ENCODE measurements at places on chromosomes 3 and 15.

DNA sequence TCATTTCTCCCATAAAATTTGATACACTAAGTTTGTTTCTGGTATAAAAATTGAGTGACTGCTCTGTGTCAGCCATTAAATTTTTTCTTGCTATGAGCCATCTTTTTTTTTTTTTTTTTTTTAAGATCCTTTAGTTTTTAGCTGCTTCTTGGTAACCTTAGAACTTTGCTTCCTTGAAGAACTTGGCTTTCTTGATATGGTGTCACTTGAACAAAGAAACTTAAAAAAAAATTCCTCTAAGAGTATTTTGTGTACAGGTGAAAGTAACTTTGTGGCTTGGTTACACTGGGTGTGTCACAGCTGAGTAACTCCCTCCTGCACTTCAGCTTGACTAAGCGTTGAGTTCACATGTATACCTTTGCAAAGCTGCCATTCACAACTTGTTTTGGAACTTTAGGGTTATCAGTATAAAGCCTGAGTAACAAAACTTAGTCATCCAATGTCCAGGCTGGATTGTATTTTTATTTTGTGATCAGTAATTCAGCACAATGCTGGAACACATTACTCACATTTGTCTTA, 6.5 kb downstream of the CHD2 start:
- DNase-seq, result peak; percentile 65

GRCh38 chr3:38479431-38480092, 16.6 kb upstream of the EXOG start:
- peak; percentile 62 for DNase-seq

GRCh38 chr3:157418104-157418503, 18.5 kb upstream of the PTX3 start:
- DNase-seq, result no peak

DNA sequence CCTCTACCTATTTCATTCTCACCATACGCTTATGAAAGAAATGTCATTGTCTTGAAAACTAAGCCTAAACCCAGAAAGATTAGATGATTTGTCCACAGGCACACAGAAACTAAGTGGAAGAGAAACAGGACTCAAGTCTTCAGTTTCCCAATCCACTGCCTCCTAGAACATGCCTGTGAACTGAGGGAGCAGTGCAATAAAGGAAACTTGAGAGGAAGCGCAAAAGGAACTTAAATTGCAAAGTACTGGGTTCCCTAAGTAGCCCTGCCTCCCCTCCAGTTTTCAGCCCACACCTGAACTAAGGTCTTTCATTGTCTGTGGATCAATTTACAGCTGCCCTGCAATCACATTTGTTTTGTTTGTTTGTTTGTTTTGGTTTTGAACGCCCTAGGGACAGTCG, 56.7 kb upstream of the TSEN2 start:
- no peak for DNase-seq

DNA sequence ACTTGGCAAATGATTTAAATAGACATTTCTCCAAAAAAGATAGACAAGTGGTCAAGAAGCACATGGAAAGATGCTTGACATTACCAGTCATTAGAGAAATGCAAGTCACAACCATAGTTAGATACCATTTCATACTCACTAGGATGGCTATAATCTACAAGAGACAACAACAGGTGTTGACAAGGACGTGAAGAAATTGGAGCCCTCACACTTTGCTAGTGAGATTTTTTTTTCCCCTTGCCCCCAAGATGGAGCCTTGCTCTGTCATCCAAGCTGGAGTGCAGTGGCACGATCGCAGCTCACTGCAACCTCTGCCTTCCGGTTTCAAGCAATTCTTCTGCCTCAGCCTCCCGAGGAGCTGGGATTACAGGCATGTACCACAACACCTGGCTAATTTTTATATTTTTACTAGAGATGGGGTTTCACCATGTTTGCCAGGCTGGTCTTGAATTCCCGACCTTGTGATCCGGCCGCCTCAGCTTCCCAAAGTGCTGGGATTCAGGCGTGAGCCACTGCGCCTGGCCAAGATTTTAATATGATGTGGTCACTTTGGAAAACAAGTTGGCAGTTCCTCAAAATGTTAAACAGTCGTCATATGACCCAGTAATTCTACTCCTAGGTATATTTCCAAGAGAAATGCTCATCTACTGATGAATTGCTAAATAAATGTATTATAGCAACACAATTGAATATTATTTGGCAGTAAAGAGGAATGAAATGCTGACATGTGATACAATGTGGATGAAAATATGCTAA, 103.3 kb downstream of the ATG7 start:
- no peak for DNase-seq

DNA sequence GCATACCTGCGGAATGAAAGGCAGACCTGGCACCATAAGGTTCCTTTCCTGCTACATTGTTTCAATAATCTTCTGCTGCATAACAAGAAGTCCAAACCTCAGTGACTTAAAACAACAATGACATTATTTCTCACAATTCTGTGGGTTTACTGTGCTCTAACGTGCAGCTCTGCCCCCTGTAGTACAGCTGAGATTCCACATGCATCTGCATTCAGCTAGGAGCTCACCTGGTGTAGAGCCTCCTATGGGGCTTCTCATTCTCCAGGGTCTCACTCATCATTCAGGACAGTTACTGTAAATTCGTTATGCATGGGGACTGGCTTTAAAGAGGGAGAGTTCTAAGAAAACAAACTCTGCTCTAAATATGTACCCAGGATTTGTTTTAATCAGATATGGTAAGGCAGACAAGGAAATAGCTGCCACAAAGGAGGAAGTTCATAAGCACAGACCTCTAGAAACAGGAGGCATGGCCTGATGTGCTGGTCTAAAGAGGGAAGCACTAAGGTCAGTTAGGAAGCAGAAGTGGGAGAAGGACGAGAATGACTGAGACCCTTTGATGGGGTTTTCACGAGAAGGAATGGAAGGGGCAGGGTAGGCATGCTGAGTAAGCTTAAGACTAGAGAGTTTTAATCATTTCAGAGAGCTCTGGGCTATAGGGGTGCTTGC, 347.0 kb downstream of the NEK10 start:
- DNase-seq, result no peak

GRCh38 chr15:72112116-72112515, 5.8 kb downstream of the MYO9A start:
- no peak for DNase-seq

- DNase-seq, result no peak
These were observed 28.8 kb downstream of the CDIN1 start for GRCh38 chr15:36608180-36608579.

- DNase-seq, result no peak
These were observed 3.3 kb upstream of the WNT5A start for GRCh38 chr3:55490276-55490913.

- DNase-seq, result peak; percentile 74
These were observed 23.2 kb upstream of the VILL start for GRCh38 chr3:37967260-37967881.

DNA sequence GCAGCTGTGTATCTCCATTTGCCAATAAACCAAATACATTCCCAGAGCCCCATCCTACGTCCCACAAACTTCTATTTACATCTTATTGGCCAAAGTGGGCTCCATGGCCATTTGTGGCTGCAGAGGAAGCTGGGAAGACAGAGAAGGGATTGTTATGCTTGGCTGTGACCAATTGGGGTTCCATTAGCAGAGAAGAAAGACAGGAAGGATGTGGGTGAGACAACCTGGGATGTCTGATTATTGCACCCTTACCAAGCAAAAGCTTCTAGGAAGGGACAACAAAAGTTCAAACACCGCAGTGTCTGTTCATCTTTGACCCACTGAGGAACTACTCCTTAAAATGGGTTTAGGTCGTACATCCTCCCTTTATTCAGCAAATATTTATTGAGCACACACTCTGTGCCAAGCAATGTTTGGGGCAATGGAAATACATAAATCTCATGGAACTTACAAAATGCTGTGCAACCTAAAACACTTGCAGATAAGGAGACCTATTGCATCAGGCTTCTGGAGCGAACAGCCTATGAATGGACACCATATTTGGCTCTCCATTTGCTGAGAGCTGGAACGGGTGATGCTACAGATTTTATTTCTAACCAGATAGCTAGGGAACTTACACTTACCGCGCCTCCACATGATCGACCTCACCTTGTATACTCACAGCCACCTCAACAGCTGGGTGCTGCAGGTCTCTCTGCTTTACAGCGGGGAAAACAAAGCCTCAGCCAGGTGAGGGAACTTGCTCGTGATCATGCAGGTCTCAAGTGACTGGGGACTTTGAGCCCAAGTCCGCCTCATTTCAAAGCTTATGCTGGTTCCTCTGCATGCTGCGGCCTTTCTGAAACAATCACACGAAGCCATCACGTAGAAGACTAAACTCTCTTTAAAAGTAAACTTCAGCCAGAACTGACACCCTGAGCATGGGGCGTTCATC, 21.4 kb upstream of the NR2E3 start:
- DNase-seq, result no peak

DNA sequence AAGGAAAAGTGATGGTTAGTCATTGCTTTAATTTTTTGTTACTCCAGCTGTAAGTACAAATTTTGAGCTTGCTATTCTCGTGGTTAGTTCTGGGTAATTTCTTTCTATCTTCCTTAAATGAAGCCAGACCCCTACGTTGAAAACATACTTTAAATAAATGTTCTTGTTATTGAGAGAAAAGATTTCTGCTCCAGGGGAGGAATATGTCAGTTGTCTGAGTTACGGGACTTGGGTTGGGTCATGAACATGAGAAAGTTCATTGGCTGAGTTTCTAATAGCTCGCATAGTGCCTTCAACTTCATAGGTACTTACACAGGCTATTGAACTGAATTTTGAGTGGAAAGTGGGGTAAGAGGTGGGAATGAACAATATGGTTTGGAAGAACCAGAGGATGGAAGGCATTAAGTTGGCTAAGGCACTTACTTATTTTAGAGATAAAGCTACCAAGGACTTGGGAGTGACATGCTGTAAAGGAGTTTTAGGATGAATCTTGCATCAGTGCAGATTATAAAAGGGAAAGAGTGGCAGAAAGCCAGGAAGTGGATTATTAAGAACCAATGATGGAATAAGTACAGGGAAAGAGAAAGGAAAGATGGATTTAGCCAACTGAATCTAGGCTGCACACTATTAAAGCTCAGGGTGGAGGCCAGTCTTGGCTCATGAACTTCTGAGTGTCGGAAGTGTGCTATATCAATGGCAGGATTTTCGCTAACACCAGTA, 1.4 kb downstream of the RPSA start:
- no peak for DNase-seq

- no peak for DNase-seq
These were observed 837.8 kb downstream of the DIPK2A start for GRCh38 chr3:144809380-144809779.

DNA sequence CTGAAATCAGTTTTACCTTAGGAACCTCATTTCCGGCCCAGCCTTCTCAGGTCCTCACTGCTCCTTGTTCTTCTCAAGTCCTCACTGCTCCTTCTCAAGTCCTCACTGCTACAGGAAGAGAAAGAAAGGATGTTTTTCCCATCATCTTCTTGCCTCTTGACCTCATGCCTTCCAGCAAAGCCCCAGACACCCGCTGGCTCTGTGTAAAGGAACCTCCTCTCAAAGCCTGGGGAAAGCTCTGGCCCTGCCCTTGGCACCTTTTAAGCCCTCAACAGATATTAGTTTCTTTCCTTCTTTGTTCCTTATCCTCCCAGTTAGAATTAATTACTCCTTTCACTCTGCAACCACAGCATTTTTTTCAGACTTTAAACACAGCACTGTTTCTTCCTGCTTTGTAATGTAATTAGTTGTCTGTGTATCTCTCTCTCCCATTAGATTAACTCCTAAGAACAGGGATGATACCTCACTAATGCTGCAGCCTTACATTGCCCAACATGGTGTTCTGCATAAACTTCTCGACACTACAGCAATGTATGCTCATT, 4.0 kb upstream of the WDR49 start:
- DNase-seq, result no peak

GRCh38 chr3:85584779-85585356, 626.1 kb downstream of the CADM2 start:
- no peak for DNase-seq

DNA sequence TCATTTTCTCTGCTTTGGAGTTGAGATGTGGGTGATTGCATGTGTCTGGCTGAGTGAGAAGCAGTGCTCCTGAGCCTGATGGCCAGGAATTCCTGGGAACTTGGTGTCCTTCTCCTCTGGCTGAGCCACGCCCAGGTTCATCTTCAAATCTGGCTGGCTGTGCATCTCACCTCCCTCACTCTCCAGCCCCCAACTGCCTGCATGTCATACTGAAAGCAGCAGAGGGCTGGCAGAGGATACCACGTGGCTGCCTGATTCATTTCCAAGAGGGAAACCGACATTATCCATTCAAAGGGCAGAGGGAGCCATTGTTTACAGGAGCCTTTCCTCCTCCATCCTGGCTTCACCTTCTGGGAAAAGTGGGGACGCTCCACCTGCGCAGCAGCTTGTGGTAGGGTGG, 57.4 kb downstream of the ABHD5 start:
- no peak for DNase-seq

DNA sequence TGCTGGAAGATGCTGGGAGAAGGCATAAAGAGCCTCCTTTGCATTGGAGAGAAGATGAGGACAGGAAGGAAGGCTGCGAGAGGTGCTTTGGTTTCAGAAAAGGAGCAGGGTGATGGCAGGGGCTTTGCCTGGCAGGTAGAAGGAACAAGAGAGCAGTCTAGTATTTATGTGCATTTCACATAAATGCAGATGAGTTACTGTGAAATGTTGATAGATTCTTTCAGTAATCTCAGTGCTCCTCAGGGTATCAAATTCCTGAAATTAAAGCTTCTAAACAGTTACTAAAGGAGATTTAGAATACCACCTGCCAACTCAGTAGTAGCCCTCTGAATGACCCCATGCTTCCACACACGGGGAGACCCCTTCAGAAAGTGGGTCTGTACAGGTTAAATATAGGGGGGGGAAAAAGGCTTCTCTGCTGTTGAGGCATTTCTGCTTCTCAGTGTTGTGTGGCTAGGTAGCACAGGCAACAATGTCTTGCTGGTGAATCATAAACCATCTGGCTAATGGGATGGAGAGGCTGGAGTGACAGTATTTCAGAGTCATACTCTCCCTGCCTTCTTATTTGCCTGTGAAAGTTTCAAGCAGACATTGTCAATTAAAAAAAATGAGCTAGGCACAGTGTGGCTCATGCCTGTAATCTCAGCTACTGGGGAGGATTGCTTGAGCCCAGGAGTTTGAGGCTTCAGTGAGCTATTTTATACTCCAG, 14.3 kb upstream of the FBXL22 start:
- no peak for DNase-seq

- no peak for DNase-seq
These were observed 21.1 kb upstream of the RHO start for GRCh38 chr3:129507181-129507831.

- no peak for DNase-seq
These were observed 30.2 kb downstream of the LYSMD4 start for GRCh38 chr15:99702895-99703602.

Data from CD4-positive, alpha-beta T cell treated with Interleukin-17A for 4 hours (primary cell).